ENCODE measurements at places on chromosomes 4 and X. TPM values are rescaled to one million over a fixed set of nuclear protein-coding genes. Genes with fewer than 3 reads are reported as not detected.

The NOX1 gene
- not detected for total RNA-seq

The GPRASP2 gene
- total RNA-seq, result 5.5 TPM

The MAPK10 gene
- total RNA-seq, result 38.9 TPM

The ASB5 gene
- not detected for total RNA-seq

DNA sequence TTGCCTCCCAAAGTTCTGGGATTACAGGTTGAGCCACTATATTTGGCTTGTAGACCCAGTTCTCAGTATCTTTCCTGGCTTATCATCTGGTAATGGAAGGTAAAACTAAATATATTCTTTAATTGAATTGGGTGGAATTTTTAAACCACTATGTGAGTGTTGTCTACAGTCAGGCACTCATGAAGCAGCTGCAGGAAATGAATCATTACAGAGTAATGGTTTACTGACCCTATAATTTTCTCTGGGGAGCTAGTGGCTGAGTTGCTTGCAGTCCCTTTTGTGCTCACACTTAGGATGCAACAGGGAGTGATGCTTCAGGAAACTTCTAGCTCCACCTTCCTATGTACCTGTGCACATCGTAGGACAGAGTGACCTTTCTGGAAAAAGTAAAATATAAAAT is 4.1 kb upstream of the UGT2B7 start:
- no peak for DNase-seq

DNA sequence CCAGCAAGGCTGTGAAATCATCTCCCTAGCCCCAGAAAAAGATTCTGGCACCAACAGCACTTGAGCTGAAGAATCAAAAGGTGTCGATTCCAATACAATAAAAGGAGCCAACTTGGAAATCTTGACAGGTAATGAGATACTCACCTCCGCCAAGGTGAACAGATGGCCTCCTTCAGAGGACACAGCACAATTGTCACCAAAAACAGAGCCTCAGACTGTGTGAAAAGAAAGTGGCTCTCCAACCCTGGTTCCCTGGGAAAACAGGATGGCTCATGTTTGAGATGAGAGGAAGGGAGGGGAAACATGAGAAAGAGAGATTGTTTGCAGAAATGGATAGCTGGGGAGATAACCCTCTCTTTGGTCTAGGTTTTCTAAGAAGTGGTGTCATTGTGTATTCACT is 168.9 kb downstream of the HS3ST1 start:
- DNase-seq, result no peak

GRCh38 chr4:7960790-7961655 is 21.4 kb upstream of the AFAP1 start:
- no peak for DNase-seq

DNA sequence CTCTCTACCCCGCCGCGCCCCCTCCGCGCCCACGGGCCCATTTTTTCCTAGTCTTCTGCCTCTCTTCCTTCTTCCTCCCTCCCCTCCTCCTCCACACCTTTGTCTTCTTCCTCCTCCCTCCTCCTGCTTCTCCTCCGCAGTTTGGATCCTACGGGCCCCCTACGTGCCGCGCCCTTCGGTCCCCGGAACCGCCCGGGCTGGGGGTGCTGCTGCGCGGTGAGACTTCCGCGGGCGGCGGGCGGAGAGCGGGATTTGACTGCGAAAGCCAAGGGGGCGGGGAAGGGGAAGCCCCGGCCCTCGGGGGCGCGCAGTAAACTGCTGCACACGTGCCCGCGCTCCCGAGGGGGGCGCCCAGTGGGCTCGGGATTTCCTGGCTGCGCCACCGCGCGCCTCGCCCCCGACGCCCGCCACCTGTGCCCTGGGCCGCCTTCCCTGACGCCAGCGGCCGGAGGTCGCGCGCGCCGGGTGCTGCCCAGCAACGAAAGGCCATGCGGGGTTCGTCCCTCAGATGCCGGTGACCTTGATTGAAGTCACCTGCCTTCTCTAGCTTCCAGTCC is 3.3 kb upstream of the NKX3-2 start:
- no peak for DNase-seq

GRCh38 chr4:183443655-183444213 is 702 bp upstream of the CDKN2AIP start:
- no peak for DNase-seq

DNA sequence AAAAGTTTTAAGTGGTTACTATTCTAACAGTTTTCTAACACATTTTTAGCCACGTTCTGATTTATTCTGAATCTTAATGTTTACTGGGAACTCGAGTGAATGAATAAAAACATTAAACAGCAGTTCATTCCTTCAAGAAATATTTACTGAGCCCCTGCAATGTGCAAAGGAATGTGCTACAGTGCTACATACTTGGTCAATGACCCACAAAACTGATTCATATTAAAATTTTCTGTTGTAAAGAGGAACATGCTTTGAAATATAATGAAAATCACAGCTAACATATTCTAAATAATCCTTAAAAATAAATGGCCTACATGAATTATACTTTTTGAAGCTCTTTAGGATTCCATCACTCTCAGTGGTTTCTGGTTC is 78.7 kb downstream of the ARAP2 start:
- no peak for DNase-seq

GRCh38 chr4:11471618-11472017 is 42.9 kb upstream of the HS3ST1 start:
- DNase-seq, result no peak

- no peak for DNase-seq
These were observed 62.5 kb downstream of the NDNF start for GRCh38 chr4:121009578-121010478.

DNA sequence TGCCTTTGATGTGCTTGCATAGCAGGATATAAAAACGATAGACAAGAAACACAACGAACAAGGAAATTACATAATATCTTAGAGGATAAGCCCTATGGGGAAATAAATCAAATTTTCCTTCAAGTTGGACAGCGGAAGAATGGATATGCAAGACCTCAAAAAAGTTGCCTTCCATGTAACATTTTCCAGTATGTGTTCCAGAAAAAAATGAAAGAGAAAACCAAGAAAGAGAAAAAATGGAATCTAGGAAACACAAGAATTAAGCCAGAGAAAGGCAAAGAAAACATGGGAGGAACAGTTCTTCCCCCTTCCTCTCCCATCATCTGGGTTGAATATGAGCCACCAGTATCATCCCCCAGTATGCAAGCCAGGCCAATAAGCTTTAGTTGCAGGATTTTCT is 34.6 kb upstream of the MID1 start:
- DNase-seq, result no peak

GRCh38 chr4:25101836-25102235 is 58.4 kb downstream of the SEPSECS start:
- no peak for DNase-seq

- DNase-seq, result no peak
These were observed 8.0 kb downstream of the REELD1 start for GRCh38 chr4:146222313-146222712.

- no peak for DNase-seq
These were observed 1397.0 kb downstream of the FAM133A start for GRCh38 chrX:95071052-95071451.

GRCh38 chrX:132488180-132488705 is 595 bp downstream of the MBNL3 start:
- no peak for DNase-seq

GRCh38 chr4:185395238-185395955 is at the start of gene LRP2BP:
Gene LRP2BP (minus strand): TSS chr4:185395924. CDS start chr4:185378186, 17,738 bp downstream.
- no peak for DNase-seq

DNA sequence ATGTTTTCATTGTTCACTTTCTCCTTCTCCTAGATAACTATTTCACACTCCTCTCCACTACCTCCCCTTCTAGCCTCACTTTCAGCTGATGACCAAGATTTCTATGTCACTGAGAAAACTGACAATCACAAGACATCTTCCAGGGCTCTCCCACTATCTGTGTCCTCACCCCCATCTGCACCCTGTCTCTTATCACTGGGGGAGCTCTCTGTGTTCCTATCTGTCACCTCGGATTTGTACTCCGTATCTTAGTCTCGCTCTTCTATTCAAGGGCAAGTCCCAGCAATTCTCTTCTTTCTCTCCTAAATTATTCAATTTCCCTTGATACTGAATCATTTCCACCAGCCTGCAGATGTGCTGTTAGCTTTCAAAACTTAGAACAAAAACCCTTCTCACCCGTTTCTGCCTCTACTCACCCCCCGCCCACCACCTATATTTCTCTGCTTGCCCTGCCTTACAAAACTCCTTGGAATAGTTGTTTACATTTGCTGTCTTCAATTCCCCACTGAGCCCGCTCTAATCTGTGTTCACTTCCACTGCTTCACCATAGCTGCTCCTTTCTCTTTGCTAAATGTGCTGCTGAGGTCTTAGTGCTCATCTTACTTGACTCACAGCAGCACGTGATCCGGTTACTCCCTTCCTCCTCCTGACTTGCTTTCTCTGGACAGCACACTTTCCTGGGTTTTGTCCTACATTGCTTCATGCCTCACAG is 293.2 kb downstream of the UNC5C start:
- DNase-seq, result no peak

GRCh38 chr4:55866290-55866907 is 13.0 kb downstream of the EXOC1 start:
- no peak for DNase-seq

DNA sequence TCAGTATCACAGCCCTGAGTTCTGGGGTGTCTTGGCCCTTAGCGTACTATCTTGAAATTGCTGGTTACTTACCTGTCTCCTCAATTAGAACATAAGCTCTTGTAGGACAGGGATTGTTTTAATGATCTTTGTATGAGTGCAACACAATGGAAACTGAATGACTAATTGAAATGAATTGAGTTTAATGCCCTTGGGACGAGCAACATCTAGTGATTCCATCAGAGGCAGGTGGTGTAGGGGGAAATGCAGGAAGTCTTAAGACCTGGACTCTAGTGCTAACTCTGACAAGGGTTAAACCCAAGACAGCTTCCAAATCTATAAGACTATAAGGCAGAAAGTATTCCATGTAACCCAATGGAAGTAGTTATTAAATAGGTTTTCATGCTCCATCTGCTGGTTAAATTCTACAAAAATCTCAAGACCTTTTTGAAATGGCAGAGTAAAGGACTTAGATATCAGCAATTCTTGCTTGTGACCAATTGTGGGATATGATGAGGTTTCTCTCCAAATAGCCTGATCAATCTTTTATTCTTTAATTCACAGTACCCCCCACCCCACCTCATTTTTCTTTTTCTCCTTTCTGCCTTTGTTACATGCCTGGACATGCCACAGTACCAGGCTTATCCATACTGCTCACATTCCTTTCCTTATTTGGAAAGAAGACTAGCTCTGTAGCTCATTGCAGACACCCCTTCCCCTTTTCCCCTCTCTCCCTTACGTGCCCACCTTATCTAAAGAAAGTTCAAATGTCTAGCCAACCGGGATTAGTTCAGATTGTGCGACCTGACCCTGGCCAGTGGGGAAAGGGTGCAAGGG is 340.8 kb downstream of the PAPSS1 start:
- no peak for DNase-seq

GRCh38 chr4:99645036-99645435 is 12.6 kb downstream of the C4orf54 start:
- DNase-seq, result no peak

DNA sequence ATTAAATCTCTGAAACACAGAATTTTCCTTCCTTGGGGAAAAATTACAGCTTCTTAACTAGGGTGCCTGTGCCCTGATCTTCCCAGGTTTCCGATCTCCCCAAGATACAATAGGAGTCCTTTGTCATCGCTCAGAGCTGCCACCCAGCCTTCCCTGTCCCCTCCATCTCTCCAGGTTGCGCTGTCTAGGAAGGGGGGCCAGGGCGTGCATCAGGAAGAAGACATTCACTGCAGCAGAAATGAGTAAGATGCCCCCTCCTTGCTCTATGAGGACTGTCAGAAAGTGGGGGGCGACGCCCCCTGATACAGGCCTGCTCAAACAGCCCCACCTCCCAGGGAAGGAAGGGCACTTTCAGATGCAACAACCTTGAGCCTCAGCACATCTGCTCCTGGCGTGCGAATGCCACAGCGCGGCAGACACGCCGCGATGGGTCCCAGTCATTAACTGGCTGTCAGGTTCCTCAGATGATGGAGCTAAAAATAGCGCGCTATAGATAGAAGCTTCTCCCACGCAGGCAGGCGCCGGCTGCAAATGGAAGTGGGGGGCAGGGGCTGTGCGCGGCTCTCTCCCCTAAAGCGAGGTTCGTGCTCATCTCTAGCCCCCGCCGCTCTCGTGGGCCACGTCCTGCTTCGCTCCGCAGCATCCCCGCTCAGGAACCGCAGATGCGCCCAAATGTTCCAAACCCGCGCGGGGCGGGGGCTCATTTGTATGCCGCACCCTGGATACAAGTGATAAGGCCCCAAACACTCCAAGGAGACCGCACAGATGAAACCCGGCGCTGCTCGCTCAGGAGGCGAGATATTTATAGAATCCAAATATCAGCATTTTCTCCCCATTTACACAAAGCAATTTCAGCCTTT is 57.6 kb upstream of the LGI2 start:
- peak; percentile 68 for DNase-seq

DNA sequence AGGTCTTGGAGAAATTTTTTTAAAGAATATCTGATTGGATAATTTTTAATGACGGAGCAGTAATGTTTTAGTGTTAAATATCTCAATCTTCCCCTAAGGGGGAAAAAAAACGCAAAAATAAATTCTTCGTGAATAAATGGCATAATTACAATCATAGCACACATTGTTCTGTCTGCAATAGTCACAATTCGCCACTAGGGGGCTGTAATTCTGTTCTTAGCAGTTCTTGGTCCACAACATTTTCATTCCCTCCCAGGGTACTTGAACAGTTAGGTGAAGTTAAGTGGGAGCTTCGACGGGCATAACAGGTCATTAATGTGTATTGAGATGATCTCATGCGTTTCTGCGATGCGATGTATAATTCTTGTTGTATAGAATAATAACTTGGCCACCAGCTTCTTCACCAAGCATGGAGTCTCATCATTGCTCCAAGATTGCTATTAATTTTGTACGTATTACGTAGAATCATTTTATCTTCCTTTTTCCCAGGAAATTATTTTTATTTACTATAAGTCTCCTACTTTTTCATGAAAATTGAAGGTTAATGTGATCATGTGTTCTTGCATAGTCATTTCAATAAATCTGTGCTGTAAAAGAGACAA is 27.2 kb downstream of the HTR2C start:
- DNase-seq, result no peak

DNA sequence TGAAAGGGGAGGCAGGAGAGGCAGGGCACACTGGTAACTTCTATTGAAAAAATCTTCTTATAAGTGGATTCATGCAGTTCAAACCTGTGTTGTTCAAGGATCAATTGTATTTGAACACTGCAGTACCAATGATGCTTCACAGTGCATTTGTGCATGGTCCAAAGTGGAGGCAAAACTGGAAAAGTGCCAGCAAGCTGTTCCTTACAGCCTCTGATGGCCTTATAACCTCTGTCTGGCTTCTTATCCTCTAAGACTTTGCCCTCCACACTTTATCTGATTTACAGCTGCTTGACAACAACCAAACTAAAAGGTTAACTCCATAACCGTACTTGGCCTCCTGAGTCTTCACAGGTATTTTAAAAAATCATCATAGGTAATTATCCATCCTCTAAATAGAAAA is 40.4 kb downstream of the MAGEB17 start:
- no peak for DNase-seq

DNA sequence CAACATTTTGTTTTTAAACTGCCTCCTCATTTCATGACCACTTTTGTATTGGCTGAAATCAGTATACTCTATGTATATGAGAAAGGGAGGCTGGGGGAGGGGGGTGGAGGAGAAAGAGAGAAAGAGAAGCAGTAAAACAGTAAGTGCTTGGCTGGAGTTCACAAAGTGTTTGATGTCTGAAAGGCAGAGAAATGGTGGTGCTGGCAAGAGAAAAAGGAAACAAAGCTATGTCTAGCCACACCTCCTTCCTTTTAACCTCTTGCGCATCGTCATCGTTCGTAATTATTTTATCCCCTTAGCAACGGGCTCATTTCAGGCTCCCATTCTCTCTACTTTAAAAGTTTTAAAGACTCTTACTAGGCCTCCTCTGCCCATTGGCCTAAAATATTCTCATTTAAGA is 25.6 kb downstream of the RPA4 start:
- no peak for DNase-seq

All from mesenteric fat pad (tissue), 1 donor.